Tongue (tissue), 3 donors: ENCODE measurements at places on chromosomes 3 and 15. TPM values are rescaled to one million over a fixed set of nuclear protein-coding genes. Genes with fewer than 3 reads are reported as not detected.

- no peak for DNase-seq
These were observed 141.7 kb upstream of the LRIG1 start for GRCh38 chr3:66642484-66642883.

- DNase-seq: peak; percentile 89
These were observed 70.3 kb upstream of the PPP2R3A start for GRCh38 chr3:135895106-135895733.

GRCh38 chr3:89795506-89795905 lies 688.1 kb downstream of the EPHA3 start:
- DNase-seq: no peak

DNA sequence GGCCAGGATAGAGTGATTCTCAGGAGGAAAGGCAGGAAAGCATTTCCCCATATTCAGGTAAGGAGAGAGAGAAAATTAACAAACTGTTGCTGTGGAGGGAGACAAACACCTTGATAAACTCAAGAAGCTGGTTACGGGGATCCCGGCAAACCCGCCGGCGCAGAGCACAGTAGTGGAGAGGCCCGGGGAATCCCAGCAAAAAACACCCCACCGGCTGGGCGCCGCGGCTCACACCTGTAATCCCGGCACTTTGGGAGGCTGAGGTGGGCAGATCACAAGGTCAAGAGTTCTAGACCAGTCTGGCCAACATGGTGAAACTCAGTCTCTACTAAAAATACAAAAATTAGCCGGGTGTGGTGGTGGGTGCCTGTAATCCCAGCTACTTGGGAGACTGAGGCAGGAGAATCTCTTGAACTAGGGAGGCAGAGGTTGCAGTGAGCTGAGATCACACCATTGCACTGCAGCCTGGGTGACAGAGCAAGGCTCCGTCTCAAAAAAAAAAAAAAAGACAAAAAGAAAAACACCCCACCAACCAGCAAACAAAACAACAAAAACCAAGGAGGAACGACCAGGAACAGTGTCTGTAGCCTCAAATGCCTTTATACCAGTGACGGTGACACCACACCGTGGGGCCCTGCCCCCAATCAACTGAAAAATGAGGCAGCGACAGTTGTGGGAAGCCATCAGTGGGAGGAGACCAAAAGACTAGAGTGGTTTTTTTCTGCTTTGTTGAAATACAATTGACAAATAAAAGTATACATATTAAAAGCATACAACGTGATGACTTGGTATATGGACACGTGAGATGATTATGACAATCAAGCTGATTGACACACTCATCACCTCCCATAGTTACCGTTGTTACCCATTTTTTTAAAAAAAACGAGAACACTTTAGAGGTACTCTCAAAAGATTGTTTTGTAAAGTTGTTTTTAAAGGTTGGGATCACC lies 40.2 kb upstream of the IDH2 start:
- DNase-seq: no peak

DNA sequence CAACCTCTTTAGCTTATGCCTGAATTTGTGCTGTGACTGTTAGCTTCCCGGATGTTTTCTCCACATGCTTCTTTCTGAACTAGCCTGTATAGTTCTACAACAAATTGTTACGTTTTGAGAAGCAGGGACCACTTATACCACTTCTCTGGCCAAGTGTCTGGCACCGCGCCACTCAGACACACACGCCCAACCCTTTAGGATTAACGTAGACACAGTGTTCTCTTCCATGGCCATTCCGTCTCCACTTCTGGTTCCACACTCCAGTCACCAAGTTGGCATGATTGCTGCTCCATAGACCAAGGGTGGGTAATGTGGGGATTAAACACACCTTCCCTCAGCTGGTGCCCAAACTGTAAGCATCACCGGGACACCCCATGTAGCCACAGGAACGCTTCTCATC lies 755 bp upstream of the TMEM108 start:
- DNase-seq: peak; percentile 76

IMPDH2 gene
- 195 TPM for total RNA-seq
